ENCODE measurements at places on chromosomes 1 and 21. TPM values are rescaled to one million over a fixed set of nuclear protein-coding genes. Genes with fewer than 3 reads are reported as not detected.

DNA sequence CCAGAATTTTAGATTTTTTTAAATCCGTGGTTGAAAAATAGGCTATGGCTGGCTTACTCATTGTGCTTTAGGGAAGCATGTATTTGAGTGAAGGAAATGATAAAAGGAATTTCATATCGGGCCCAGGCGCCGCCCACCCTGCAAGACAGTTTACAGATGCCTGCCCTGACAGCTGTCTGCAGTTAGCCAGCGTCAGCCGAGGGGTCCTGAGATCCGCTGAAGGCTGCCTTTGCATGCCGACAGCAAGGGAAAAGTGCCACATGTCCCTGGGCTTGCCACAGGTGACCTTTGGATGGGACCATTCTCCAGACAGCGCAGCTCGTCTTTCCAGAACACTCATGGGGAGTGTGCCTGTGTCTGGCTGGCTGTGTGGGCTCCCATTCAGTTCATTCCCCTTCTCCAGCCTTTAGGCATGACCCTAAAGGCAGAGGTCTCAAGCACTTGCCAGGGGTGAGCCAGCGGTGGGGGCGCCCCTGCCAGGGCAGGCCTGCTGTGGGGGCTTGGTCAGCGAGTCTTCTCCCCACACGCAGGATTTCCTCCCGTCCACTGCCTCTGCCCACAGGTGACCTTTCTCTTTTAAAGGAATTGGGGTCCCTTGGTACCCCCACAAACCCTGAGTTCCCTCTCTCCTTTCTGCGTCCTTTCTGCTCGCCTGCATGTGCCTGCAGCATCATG is 46.1 kb upstream of the TRAPPC10 start:
- DNase-seq: no peak

The CAPN8 gene
- 71.9 TPM for total RNA-seq

- no peak for DNase-seq
These were observed 175.4 kb downstream of the SEC16B start for GRCh38 chr1:177794376-177794991.

GRCh38 chr1:25844536-25845337 is 14.5 kb downstream of the AUNIP start:
- no peak for DNase-seq

DNA sequence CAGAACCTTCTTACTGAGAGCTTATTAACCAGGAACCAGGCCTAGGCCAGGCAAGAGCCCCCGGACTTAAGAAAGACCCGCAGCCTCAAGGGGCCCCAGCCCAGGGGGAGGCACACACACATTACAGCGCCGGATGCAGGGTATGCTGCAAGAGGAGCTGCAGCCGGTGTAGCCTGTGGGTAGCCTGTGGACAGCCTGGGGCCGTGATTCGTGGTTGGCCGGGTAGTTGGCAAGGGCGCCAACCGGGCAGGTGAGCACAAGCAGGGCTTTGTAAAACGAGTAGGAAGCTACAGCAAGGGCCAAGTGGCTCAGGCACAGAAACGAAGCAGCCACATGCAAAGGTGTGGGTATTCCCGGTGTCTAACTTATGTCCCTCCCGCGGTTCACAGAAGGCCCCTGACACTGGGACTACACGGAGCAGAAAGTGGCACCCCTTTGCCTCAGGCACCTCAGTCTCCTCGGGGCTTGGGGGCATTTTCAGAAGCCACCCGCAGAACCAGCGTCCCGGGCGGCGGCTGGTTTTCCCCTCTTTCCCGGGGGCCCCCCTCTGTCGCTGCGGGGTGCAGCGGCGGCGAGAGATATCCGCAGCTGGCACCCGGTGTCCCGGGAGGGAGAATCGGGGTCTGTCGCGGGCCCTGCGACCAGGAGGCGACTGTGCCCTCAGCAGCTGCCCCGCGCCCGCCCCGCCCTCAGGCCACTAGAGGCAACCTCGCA is 40.8 kb downstream of the KIAA1614 start:
- peak; percentile 61 for DNase-seq

GRCh38 chr1:93029317-93029716 is 49.8 kb upstream of the MTF2 start:
- DNase-seq: no peak

DNA sequence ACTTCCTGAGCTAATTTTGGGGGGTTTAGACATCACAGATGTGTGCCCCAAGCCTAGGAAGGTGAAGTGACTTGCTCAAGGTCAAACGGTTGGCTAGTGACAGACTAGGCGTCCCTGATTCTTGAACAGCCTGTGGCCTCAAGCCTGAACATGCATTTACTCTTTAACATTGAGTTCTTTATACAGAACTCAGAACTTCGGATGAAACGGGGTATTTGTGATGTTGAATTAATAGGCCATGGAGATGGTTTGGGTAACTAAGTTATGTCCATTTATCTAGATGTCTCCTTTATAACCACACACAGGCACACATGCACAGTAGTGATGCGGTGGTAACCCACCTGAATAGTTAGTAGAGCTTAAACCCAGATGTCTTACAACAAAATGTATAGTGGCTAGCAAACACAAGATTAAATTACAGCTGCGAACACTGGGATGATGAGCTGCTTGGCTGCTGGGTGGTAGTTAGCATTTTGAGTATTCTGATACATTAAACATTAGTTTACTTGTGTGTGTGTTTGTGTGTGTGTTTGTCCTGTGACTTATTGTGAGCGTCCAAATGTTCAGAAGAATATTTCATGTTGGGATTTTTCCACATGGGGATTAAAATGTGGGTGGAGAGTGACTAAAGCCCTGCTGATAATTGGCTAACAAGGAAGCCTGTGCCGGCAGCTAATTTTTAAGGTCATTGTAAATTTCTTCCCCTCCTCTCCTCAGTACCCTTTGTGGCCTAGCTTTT is 2.3 kb downstream of the ATP1A1 start:
- peak; percentile 12 for DNase-seq

DNA sequence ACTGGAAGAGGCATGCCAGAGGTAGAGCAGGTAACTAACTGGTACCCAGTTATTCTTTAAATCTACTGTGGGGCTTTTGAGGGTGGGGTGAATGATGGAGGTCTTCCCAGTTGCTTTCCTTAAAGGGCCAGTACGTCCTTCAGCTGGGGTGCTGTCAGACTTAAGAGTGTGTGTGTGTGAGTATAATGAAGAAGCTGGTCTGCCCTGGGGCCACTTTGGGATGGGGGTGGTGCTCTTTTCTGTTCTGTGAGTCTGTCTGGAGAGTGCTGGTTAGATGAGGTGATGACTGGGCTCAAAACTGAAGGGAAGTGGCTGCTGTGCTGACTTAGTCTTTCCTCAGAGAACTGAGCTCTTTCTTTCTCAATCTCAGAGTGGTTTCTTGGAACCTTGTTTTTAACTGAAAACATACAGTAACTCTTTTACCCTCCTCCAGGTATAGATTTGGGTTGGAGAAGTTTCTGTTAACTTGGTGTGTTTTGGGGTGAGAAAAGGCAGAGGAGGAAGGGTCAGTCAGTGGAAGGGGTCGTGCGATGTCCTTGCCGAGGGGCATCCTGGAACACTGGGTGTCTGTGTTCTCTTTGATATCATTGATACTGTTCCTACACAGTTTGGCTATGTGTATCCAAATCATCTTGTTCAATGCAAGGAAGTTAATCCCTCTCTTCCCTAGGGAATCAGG is 746 bp downstream of the MACF1 start:
- no peak for DNase-seq

DNA sequence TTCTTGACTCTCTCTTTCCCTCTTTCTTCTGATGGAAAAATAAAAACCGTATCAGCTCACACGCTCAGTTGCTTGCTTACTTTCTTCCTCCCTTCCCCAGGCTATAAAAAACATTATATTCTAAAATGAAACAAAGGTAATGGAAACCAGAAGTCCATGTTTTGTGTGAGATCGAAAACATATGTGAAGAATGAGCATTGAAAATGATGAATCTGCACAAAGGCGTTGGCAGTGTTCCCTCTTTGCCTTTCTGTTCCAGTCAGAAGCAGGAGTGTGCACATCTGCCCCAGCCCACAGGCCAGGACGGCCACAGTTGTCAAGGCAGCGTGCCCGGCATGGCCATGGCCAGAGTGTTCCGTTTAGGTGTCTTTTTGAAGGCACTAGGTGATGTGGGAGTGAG is 185.3 kb upstream of the USP24 start:
- DNase-seq: no peak

The ZBED6 gene
- total RNA-seq: 8.3 TPM

- no peak for DNase-seq
These were observed 410.6 kb downstream of the NTNG1 start for GRCh38 chr1:107551456-107551855.

DNA sequence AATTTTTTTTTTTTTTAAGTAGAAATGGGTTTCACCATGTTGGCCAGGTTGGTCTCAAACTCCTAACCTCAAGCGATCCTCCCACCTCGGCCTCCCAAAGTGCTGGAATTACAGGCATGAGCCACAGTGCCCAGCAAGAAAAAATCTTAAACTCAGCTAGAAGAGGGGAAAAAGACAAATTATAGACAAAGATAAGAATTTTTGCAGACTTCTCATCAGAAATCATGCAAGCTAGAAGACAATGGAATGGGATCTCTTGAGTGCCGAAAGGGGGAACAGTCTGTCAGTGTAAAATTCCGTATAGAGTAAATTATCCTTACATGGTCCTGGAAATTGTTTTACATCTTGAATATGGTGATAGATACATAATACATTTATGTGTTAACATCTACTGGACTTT is 294.4 kb downstream of the CAMTA1 start:
- DNase-seq: no peak

- DNase-seq: no peak
These were observed 442 bp upstream of the RUSC1 start for GRCh38 chr1:155320252-155320651.

DNA sequence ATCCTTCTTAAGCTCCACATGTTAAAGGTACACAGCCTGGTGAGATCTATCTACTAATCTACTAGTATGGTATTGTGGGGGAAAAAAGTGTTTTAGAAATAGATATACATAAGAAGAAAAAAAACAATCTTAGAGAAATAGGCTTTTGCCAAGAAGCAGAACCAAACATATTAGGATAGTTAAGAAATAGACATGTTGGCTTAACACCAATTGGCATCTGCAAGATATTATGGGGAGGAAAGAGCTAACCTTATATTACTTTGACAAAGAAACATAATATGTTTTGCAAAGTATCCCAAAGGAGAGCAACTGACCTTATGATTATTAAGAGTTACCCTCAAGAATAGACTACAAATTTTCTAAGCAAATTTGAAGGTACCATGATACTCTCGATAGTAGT is 202.9 kb downstream of the BRINP3 start:
- DNase-seq: no peak

DNA sequence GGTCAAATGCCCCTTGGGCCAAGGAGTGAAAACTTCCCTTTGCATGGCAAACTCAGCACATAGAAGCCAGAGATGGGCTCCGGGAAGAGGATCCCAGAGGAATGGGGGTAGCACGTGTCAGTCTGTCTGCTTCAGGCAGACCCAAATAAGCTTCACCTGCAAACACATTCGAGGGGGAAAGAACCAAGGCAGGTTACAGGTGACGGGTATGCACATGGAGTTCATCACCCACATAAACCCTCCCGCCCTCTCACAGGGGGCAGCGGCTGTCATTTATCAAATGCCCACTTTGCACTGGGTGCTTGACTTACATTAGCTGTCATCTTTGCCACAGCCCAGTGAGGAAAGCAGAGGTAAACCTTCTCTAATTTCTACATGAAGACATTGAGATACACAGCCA is 73.0 kb upstream of the TLR5 start:
- DNase-seq: no peak

- peak; percentile 61 for DNase-seq
These were observed 5.6 kb downstream of the SH3BGRL3 start for GRCh38 chr1:26285366-26286063.

The LAPTM5 gene
- total RNA-seq: not detected

The DNAJC6 gene
- total RNA-seq: 0.10 TPM

All from HT-29 (cell line).